GM23248 (cell line): ENCODE measurements at places on chromosomes 16 and 17. TPM values are rescaled to one million over a fixed set of nuclear protein-coding genes. Genes with fewer than 3 reads are reported as not detected.

- DNase-seq, result no peak
These were observed 6.8 kb downstream of the CCL7 start for GRCh38 chr17:34276826-34277225.

TVP23A gene
- polyA plus RNA-seq, result 0.06 and 0.13 TPM in 2 replicates

GRCh38 chr17:50451943-50452629 is 16.6 kb downstream of the CHAD start:
- DNase-seq, result no peak

DNA sequence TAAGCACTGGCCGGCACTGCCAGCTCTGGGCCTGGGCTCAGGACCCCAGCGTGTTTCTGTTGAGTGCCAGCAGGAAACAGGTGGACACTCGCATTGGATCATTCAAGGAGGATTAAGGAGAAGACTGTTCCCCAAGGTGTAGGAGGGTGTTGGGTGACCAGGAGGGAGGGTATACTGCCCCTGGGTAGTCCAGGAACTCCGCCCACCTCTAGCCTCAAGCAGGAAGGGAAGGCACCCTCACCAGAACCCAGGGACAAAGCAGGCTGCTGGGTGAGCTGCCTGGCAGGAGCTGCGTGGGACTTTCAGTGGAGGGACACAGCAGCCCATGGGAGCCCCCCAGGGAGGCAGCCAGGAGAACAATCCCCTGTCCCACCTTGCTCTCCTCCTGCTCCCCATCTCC is 7.7 kb upstream of the RAB37 start:
- DNase-seq, result no peak

GRCh38 chr17:7889166-7889955 is 772 bp downstream of the CHD3 start:
- DNase-seq, result peak; percentile 96

GRCh38 chr16:19636436-19637267 is 81.1 kb downstream of the VPS35L start:
- no peak for DNase-seq

DNA sequence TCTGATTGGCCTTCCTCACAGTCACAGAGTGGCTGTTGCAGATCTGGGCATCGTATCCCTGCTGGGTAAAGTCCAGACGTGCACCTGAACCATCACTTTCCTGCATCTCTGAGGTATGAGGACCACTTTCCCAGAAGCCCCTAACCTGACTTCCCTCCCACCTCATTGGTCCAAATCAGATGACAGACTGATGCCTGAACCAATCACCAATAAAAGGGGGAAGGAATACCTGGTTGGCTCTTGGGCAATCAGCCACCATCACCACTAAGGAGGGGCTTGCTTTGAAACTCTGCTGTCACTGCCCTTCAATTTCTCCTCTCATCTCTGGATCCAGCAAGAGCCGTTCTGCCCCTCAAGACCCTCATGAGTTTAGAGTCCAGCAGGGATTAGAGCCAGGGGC is 13.6 kb upstream of the WFDC1 start:
- no peak for DNase-seq

DNA sequence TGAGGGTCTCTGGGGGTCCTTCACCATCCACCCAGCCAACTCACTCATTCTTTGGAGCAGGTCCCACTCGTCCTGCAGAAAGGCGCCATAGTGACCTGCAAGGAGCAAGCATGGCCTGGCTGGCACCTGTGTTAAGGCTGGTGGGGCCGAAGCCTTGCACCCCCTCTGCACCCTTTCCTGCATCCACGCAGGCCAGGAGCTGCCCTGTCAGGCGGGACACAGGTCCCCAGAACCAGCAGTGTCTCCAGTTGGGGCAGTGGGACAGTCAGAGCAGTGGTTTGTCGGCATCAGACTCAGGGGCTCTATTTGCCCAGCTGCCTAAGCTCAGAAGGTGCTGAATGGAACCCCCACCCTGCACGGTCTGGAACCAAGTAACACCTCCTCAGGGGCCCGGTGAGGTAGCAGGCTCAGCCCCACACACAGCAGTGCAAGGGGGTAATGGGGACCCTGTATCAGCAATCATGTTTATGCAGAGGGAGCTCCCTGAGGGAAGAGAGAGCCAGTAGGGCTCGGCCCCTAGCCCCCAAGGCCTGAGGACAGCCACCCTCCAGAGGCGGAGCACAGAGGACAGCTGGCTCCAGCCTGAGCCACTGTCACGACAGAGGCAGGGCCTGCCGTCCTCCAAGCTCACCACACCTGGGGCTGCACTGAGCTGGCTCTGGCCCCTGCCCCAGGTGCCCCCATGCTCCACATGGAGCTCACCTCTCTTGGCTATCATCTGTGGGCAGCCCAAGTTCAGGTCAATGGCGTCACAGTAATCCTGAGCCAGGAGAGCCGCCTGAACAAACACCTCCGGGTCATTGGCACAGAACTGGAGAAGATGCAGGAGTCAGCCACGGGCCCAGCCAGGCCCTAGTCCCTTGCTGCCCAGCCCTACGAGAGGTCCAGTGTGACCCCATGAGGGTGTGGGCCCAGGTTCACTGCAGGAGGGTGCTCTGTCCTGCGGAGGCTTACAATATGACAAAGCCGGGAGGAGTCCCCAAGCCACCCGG is 1.9 kb downstream of the DUS1L start:
- DNase-seq, result no peak

DNA sequence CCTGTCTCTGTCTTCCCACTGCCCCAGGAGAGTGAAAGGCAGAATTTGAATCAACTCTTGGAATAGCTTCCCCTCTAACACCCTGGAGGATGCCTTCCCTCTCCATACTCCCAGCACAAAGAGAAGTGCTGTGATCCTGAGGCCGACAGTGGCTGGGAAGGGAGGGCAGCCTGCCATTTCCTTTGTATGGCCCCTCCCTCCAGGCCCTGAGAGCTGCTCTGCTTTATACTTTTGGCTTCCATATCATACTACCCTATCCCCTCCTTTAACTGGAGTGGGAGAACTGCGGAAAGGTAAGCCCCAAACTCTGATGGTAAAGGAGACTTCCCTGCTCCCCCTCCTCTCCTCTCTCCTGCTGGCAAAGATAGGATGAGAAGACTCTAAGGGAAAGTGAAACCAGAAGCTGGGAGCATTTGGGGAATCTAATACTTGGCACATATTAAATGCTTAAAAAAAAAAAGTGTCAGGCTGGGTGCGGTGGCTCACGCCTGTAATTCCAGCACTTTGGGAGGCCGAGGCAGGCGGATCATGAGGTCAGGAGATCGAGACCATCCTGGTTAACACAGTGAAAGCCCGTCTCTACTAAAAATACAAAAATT is 4.1 kb upstream of the MED24 start:
- DNase-seq, result peak; percentile 41

DNA sequence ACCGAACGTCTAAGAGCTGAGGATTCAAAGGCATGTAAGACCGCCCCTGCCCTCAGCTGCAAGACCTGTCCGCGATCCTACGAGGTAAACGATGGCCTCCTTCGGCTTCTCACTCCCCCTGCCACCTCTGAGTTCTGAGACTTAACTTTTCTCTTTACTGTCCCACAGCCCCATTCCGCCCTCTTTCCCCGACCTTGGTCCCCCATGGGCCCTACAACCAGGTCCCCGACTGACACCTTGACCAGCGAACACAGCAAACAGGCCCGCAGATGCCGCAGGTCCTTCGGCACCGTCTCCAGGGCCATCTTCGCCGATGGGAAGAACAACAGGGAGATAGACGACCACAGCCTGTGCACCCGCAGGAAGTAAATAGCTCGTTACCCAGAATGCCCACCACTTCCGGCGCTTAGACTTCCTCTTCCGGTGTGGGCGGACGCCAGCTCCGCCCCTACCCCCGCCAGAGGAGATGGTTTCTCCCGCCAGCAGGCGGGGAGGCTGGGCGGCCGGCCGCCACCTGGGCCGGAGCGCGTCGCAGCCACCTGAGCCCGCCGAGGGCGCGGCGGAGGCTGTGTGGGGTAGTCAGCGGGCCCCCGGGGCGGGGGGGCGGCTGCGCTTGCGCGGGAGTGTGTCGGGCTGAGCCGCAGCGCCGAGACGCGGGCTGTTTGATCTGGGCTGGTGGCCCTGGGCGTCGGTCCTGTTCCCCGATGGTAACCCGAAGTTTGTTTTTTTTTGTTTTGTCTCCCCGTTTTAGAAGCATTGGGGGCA is at the start of gene SUPT4H1:
Gene SUPT4H1, minus strand, starts transcription at position 371 of the 765 bp plus-strand sequence. Its CDS starts 66 bp downstream, at position 305.
- DNase-seq, result peak; percentile 96

GRCh38 chr16:24853830-24854229 is 8.1 kb downstream of the SLC5A11 start:
- DNase-seq, result peak; percentile 66

TMEM186 gene
- polyA plus RNA-seq, result 10.8 and 12.1 TPM in 2 replicates

GRCh38 chr17:82013772-82014321 is 8.8 kb downstream of the CENPX start:
- no peak for DNase-seq

GRCh38 chr17:59338498-59338897 is 7.0 kb downstream of the YPEL2 start:
- DNase-seq, result no peak

DNA sequence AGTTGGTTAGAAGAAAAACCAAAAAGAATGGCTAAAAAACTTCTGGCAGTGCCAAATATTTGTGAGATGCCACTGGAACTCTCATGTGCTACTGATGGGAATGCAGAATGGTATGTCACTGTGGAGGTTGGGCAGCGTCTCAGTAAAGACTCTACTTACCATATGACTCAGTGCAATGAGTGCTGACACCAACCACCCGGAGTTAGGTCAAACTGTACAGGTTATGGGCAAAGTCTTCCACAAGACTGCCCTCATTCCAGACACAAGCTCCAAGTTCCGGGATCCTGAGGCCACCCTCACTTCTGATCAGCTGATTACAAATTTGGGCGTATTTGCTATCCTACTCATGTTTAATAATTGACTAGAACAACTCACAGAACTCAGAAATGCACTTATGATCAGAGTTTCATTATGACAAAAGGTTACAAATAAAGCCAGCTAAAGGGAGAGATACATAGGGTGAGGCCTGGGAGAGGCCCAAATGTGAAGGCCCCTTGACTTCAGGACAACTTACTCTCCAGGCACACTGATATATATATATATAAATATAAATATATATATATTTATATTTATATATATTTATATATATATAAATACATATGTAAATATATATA is 114.9 kb downstream of the TRIM37 start:
- DNase-seq, result peak; percentile 74

DNA sequence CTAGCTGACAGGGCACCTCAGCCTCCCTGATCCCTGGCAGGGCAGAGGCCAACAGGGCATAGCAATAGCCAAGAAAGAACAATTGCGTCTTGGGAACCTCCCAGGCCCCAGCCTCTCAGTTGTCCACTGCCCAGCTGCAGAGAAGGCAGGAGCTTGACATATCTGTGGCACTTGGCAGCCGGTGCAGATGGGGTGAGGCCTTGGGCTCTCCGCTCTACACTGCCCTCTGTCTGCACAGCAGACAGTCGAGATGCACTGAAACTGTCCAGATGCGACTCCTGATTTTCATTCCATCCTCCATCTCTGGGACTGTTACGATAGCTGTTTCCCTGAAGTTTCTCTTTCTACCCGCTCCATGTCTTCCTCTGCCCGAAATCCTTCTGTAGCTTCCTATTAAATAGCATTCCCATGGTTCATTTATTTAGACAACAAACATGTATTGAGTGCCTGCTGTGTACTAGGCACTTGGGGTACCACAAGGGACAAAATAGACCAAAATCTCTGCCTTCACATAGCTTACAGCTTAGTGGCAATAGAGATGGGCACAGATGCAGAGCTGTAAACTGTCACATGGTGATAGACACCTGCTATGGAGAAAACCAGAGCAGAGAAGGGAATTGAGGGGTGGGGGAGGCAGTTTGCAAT is 3.3 kb downstream of the POLR3E start:
- peak; percentile 85 for DNase-seq

- DNase-seq, result no peak
These were observed 21.8 kb downstream of the GSE1 start for GRCh38 chr16:85634747-85635544.

AGRP gene
- polyA plus RNA-seq, result not detected in 2 replicates

GRCh38 chr17:2181897-2182448 is 121.6 kb downstream of the SMG6 start:
- DNase-seq, result peak; percentile 19

DPEP3 gene
- polyA plus RNA-seq, result not detected in 2 replicates

DNA sequence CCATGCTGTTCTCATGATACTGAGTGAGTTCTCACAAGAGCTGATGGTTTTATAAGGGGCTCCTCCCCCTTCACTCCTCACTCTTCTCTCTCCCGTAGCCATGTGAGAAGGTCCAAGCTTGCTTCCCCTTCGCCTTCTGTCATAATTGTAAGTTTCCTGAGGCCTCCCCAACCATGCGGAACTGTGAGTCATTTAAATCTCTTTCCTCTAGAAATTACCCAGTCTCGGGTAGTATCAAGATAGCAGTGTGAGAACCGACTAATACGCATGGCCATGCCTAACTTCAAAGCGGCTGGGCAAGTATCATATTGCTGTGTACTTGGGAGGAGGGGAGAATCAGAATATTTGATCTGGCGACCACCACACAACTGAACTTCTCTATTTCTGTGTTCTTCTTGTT is 88.3 kb downstream of the PRKCB start:
- no peak for DNase-seq

GRCh38 chr16:3157229-3158025 is 22.6 kb downstream of the ZNF213 start:
- peak; percentile 89 for DNase-seq

ROGDI gene
- polyA plus RNA-seq, result 21.4 and 25.2 TPM in 2 replicates

GRCh38 chr16:22633799-22634198 is 123.1 kb downstream of the NPIPB5 start:
- no peak for DNase-seq

DNA sequence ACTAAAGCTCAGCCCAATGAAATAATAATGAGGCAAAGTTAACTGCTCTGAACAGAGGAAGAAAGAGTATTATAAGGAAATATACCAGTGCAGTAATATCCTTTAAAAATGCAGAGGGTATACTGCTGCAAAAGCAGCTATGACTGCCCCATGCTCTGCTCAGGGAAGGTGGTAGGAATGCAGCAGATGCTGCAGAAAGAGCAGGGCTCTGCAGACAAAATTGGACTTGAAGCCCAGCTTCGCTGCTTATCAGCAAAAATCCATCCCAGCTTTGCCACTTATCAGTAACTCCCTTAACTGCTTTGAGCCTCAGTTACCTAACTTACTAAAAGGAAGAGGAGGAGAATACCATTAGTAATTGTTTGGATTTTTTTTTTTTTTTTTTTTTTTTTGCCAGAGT is 533.8 kb upstream of the CDH5 start:
- DNase-seq, result no peak

GRCh38 chr17:63722403-63722802 is 19.2 kb downstream of the STRADA start:
- no peak for DNase-seq

GRCh38 chr16:81531419-81531821 is 86.8 kb downstream of the CMIP start:
- peak; percentile 44 for DNase-seq

GRCh38 chr16:86322806-86323205 is 187.5 kb upstream of the FOXF1 start:
- DNase-seq, result no peak

- no peak for DNase-seq
These were observed 1.7 kb upstream of the PRSS21 start for GRCh38 chr16:2815299-2815771.

COPZ2 gene
- polyA plus RNA-seq, result 399 and 401 TPM in 2 replicates

GRCh38 chr17:4177806-4178205 is 34.8 kb downstream of the CYB5D2 start:
- DNase-seq, result no peak

OTOP3 gene
- not detected in 2 replicates for polyA plus RNA-seq
